ENCODE measurements at places on chromosomes 5 and 9.
A peak's percentile ranks its signal among the peaks of the same experiment; 100 is the strongest.

DNA sequence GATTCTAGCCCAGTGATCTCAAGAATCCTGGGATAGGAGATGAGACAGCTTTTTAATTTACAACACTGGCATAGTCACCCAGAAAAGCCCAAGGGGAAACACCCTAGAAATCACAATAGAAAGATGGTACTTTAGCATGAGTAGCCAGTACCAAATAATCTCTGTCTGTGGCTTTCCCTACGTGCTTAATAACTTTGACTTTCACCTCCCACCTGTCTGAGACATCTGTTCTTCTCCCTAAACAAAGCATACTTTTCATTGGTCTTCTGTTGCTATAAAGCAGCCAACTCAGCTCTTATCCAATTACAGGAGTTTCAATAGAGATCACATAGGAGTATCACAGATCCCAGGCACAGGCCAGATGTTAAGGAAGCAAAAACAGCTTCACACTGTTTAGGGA, 10.4 kb downstream of the MARCHF3 start:
- DNase-seq: no peak

DNA sequence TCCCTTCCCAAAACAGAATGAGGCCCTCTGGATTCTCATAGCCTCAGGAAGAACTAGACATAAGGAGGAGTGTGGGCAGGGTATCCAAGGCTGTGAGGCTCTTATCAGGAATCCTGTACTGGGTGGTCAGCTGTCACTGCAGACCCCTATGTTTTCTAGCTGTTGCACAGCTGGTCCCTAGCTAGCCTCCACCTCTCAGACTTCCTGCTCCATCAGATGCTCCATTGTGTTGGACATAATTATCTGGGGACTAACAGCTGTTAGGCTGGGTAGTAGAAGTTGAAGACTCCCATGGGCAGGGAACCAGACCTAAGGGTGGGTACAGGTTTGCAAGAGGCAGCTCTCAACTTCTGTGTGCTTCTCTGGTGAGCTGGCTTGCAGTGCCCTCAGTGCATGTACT, 18.4 kb downstream of the FAM219A start:
- no peak for DNase-seq

- DNase-seq: no peak
Measured at GRCh38 chr5:91297994-91298393, 85.1 kb downstream of the ARRDC3 start.

GRCh38 chr5:147673266-147673665, 109.3 kb downstream of the JAKMIP2 start:
- no peak for DNase-seq

DNA sequence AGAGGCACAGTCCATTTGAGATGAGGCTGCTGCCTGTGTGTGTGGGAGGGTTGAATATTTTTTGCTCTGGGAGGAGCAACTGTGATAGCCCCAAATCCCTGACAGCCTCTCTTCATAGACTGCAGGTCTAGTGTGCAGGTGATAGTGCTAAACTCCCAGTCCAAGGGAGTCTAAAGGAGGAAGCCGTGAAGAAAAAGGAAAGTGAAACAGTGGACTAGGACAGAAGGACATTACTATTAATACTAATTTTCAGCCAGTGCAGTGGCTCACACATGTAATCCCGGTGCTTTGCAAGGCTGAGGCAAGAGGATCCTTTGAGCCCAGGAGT, 295.0 kb downstream of the PDE4D start:
- no peak for DNase-seq

DNA sequence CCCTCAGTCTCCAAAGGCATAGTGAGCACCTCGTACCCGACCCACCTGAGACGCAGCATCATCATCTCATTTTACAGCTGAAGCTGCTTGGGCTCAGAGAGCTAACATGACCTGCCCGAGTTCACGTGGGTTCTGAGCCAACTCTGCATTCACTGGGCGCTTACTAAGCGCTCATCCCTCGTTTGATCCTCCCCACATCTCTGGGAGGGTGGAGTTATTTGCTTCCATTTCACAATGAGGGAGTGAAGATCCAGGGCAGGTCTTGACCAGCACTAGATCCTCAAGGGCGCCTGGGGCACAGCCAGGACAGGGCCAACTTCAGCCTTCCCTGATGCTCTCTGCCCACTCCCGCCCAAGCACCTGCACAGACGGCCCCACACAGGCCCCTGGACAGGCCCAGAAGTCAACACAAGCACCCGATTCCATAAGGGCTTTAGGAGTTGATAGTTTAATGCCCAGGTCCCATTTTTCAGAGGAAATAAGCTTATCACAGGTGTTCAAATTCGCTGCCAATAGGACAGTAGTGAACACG, 80.8 kb downstream of the HRH2 start:
- no peak for DNase-seq

DNA sequence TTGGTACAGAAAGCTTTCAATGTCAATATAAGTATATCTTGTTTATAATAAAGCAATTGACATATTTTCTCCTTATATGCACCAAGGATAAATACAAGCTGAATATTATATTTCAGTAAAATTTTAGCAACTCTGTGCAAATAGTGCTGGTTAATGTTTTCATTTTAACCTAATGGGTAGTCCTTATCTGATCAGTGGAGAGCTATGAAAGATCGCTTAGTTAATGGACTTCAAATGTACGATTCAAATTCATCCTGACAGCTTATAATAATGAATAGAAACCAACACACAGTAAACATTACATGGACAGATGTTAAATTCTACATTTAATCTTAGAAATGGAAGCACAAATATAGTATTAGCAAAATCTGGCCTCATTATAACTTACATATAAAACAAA, 1495.2 kb upstream of the C9orf72 start:
- no peak for DNase-seq

DNA sequence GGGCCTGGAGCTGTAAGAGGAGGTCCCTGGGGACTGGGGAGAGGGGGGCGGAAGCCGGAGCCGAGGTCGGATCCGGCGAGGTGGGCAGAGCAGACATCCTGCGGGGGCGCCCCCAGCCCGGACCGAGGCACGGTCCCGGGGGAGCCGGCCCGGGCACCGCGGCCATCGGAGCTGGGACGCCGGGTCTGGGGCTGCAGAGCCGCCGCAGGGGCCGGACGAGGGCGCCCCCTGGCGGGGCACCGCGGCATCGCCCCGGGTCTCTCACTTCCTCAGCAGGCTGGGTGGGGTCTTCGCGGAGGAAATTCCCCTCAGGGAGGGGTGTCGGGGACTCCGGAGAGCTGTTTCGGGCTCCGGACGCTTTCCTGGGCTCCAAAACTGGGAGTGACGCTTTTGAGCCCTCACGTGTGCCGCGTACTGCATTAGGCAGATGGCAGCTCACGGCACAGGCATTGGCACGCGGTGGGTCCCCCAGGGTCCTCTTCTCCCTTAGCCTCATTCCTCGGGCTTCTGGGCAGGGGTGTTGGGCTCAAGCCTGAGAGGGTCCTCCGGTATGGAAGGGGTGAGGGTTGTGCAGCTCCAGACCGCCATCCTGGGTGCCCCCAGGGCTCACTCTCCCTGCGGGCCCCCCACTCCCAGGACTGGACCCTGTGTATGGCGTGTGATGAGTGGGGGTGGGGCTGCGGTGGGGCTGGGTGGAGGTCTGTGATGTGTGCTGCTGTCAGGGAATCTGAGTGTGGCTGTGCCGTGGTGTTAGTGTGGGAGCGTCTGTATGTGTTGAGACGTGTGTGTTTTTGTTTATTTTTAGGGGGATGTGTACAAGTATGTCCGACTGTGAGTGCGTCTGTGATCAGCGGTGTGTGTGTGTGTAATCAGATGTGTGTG, 29.6 kb downstream of the LHX2 start:
- DNase-seq: no peak

- no peak for DNase-seq
Measured at GRCh38 chr5:76204713-76205112, 121.5 kb downstream of the SV2C start.

DNA sequence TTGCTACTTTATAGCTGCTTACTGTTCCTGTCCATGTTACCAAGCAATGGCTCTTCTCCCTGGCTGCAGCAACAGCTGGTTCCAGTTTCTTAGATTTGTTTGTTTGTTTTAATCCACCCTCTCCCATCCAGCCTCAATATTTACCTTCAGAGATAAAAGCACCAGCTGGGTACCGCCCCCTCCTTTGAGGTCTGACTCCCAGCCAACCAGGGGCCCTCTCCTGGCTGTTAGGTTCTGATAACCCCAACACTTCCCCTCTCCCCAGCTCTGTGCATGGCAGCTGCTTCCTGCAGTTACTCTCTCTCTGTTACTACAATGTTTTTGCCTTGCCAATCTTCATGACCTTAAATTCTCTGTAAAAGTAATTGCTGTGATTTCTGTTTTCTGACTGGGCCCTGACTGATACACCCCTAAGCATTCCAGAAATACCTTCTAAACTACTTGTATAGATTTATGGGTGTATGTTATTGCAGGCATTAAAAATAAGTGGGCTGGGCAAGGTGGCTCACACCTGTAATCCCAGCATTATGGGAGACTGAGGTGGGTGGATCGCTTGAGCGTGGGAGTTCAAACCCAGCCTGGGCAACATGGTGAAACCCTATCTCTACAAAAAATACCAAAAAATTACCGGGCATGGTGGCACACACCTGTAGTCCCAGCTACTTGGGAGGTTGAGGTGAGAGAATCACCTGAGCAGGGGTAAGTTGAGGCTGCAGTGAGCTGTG, 2.6 kb upstream of the GCNT1 start:
- no peak for DNase-seq

DNA sequence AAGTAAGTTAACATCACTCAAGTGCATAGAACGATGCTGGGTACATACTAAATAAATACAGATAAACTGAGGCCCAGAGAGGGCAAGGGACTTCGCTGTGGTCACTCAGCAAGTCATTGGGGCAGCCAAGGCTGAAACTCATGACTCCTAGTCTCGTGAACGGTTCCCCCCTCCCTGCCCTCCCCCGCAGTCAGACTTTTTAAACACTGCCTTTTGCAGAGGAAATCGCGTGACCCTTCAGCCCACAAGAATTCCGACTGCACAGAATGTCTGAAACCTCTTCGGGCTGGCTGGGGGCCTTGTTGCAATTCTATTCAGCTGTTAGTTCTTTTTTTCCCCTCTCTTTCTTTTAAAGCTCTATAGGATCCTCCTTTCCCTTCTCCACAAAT, 28.1 kb downstream of the NEK6 start:
- no peak for DNase-seq

GRCh38 chr5:39411061-39411460, 13.7 kb downstream of the DAB2 start:
- DNase-seq: no peak

DNA sequence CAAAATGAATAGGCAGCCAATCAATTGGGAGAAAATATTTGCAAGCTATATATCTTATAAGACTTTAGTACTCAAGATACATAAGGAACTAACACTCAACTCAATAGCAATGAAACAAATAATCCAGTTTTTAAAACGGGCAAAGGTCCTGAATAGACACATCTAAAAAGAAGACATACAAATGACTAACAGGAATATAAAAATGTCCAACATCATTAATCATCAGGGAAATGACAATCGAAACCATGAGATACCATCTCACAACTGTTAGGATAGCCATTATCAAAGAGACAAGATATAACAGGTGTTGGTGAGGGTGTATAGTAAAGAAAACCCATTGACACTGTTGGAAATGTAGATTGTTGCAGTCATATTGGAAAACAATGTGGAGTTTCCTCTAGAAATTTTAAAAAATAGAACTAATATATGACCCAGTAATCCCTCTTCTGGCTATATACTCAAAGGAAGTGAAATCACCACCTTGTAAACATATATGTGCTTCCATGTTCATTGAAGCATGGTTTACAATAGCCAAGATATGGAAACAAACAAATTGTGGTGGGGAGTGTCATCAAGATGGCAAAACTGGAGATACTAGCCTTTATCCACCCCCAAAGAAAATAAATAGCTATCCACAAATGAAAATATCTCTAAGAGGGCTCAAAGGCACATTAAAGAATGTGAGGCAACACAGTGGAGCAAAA, 13.9 kb upstream of the BTNL3 start:
- DNase-seq: no peak

DNA sequence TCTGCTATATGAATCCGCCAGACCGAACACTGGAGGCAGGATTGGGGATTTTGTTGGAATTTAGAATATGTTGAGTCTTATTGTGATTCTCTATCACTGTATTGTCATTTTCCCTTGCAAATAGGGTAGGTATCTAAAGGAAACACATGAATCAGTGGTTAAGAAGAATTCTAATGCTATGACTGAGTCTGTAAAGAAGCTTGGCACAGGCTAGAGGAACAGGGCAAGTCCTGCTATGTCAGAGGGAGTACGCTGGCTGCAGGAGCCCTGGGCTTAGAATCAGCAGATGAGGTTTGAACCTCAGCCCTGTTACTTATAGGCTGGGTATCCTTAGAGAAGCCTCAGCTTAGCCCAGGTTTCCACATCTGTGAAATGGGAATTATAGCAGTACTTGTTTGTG, 198.1 kb downstream of the NR3C1 start:
- no peak for DNase-seq

DNA sequence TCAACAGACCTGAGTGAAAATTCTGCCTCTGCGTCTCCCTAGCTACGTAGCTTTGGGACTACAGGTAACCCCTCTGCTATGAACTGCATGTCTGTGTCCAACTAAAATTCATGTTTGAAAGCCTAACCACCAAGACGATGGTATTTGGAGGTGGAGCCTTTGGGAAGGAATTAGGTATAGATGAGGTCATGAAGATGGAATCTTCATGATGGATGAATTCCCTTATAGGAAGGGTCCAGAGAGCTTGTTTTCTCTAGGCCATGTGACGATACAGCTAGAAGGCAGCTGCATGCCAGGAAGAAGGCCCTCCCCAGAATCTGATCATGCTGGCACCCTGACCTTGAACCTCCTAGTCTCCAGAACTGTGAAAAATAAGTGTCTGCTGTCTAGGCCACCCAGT, 296.4 kb downstream of the SLIT3 start:
- DNase-seq: no peak

- peak; percentile 75 for DNase-seq
Measured at GRCh38 chr5:99019812-99020697, 91.2 kb upstream of the CHD1 start.

DNA sequence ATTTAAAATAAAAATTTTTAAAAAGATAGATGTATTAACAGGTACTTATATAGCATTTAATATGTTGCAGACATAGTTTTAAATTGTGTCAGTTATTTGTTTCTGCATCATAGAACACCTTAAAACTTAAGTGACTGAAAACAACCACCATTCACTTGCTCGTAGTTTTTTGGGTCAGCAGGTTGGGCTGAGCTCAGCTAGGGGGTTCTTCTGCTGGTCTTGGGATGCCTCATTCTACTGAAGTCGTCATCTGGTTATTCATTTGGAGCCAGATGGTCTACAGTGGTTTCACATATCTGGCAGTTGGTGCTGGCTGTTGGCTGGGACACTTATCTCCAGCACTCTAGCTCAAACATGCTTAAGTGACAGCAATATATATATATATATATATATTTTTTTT, 29.6 kb downstream of the PSAT1 start:
- no peak for DNase-seq

- no peak for DNase-seq
Measured at GRCh38 chr9:119801311-119801710, 432.1 kb upstream of the BRINP1 start.

DNA sequence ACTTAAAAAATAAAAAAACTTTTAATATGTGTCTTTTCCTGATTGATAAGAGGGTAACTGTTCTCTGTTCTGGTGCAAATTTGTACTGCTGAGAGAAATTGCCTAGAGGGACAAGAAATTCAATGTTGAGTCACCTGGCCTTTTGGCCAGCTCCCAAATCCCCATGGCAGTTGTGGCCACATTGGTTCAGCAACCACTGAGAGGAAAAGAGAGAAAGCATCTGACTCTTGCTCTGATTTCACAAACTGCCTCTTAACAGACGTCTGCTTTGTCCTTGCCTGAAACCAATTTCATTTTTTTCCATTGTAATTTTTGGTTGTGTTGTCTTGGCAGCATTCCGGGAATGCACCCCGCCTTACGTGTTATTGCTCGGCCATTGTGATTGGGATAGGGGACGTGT, 42.4 kb downstream of the NTRK2 start:
- peak; percentile 10 for DNase-seq

GRCh38 chr9:529731-530130, 311.8 kb upstream of the DMRT1 start:
- no peak for DNase-seq

Measured in NCI-H1048 (cell line).